ENCODE measurements at places on chromosomes 5 and 9. TPM values are rescaled to one million over a fixed set of nuclear protein-coding genes. Genes with fewer than 3 reads are reported as not detected.

Gene TMC1
- not detected for polyA plus RNA-seq

Gene REEP2
- 0.21 TPM for polyA plus RNA-seq

Gene NRG2
- not detected for polyA plus RNA-seq

Gene DNAJC21
- 26.3 TPM for polyA plus RNA-seq

Gene SLC2A6
- polyA plus RNA-seq = 1.3 TPM

Gene GPRIN1
- polyA plus RNA-seq = 0.32 TPM

Gene RELL2
- 3.2 TPM for polyA plus RNA-seq

Gene EEIG1
- polyA plus RNA-seq = 190 TPM

Gene NEUROG1
- not detected for polyA plus RNA-seq

Gene PCDHB12
- polyA plus RNA-seq = not detected

Gene FCN1
- polyA plus RNA-seq = 2.1 TPM

Gene SAXO1
- polyA plus RNA-seq = 0.03 TPM
